ENCODE measurements at places on chromosomes 4 and X.

GRCh38 chr4:54941994-54942552 lies 183.3 kb downstream of the KDR start:
- DNase-seq, result no peak

DNA sequence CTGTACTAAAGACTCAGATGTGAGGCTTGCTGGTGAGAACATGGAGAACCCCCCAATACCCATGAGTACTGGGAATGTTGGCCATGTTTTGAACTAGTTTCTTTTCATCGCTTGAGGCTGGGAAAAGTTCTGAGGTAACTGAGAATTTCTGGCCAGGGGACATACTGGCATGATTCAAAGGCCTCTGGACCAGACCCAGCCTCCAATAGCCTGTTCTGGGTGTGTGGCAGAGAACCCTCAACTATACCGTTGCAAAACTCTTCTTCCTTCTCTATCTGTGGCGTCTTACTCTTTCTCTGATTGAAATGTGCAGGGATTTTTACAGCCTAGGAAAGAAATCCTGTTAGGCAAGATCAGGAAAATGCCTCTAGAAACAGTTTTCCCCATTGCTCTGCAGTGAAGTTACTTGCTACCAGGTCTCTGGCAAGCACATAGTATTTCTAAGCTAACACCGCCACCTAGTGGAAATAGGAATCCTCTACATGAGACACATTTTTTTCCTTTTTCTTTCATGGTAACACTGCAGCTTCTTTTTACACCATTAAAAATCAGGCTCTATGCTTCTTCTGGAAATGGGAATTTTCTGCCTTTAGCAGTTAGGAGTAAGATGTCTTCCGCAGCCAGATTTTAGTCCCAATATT lies 170.7 kb upstream of the ZCCHC13 start:
- peak; percentile 83 for DNase-seq

DNA sequence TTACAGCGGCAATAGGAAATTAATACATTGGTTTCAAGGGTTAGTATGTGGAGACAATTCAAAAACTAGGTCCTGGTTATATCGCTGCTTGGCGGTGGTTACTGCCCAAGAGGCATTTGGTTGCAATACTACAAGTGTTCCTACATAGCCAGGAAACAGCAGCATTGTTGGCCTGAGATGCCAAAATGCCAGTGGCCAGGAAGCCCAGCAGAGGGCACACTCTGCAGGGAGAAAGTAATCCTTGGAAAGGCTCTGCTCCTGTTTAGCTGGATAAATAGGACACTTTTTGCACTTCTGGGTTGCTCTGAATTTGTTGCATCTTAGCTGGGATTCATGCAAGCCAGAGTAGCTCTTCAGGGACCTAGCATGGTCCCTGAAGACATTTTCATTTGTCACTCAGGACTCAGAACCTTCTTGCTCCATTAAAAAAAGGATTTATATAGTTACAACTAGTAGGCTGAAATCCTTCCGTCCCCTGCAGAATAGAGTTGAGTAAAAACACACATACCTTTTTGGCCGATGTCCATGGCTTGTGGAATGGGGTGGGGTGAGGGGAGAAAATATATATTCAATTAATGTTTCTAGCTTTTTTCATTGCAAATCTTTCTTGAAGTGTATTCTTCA lies 8.1 kb upstream of the GPR119 start:
- DNase-seq, result peak; percentile 80

- DNase-seq, result no peak
These were observed 80.0 kb downstream of the NWD2 start for GRCh38 chr4:37324546-37324945.

DNA sequence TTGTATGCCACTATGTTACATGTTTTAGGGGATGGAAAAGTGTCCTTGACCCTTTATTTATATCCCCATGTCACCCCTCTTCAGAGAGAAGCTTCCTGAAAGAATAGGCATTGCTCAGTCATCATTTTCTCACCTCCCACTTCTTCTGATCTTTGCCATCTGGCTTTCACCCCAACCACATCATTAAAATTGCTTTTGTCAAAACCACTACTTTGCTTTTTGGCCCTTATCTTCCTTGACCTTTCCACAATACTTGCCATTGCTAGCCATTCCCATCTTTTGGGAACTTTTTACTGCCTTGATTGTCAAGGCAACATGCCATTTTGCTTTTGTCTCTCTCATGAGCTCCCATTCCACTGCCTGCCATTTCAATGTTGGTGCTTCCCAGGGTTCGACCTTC lies 14.9 kb upstream of the FAM9B start:
- no peak for DNase-seq

DNA sequence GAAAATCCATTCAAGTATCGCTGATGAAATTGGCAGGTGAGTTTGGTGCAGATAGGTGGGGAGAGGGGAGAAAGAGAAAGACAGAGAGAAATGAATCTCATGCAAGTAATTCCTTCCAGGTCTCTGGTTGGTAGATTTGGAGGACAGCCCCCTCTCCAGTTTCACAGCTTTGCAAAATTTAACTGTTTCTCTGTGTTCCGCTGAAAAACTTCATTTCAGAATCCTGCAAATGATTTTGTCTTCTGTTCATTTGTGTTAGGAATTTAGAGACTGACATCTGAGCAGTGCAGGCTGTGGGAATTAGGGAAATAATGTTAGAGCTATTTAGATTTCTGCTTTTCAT lies 328.5 kb downstream of the FBXW7 start:
- DNase-seq, result no peak

GRCh38 chr4:38659346-38659745 lies 4.7 kb upstream of the KLF3 start:
- DNase-seq, result no peak

DNA sequence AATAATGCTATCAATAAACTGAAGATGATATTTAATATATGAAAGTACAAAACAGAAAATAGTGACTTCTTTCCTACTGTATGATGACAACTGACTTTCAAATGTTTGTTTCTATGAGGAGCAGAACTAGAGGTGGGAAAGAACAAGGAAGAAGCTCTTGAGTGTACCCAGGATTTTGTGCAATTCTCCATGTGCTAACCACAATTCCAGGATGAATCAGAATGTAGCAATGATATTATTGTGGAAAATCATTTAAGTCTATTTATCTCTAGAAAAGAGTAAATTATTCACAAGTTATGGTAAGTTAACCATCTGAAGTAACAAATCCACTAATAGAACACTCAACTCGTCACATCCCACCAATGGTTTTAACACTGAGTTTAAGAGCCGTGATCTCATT lies 324.1 kb upstream of the EMCN start:
- peak; percentile 5 for DNase-seq

DNA sequence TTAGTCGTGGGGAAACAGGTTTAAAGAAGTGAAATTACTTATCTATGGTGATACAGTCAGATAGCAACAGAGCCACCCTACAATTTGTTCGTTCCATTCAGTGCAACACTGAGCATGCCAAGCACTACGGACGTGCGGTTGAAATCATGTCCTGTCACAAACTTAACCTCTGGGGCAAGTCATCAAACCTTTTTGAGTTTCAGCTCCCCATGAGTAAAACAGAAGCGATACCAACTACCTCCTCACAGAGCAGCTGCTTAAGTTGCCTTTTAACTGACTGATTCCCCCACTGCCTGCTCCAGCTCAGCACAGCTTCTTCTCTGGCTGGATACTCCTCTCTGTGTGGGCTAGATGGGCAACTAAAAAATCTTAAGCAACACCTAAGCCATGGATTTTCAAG lies 36.0 kb downstream of the LHFPL1 start:
- DNase-seq, result no peak

DNA sequence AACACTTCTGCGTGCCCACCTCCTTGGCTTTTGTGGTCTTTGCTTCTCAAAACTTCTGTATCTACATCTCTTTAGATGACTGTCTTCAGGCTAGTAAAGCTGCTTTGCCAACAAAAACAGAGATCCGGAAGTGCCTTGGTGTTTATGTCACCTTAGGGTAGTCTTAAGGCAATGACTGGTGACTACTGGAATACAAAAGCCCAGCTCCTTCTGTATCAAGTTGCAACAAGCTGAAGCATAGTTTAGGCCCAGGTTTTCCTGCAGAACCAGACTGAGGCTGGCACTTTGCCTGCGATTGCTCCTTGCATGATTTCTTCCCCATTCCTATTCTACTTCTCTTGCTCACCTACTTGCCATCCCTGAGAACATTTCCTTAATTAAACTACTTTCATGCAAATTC lies 333.8 kb downstream of the DMD start:
- DNase-seq, result no peak

DNA sequence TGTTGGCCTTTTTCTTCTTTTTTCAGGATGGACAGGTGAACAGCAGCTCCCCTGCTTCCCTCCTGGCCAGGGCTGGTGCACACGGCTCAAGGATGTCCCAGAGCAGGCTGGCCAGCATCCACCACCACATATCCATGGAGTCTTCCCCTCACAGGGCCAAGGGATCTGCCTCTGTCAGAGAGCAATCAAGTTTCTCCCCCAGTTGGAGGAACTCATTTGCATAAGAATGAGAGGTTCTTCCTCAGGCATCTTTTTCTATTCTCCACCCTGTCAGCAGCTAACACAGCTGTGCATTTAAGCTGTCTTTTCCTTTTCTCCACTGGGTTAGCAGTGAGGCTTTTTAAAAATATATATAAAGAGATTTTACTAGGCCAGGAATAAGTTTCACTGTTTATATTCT lies 143.8 kb downstream of the ANAPC10 start:
- no peak for DNase-seq

GRCh38 chrX:12352922-12353321 lies 214.6 kb downstream of the FRMPD4 start:
- DNase-seq, result no peak

GRCh38 chr4:2045518-2045951 lies 13.6 kb upstream of the NAT8L start:
- DNase-seq, result no peak

DNA sequence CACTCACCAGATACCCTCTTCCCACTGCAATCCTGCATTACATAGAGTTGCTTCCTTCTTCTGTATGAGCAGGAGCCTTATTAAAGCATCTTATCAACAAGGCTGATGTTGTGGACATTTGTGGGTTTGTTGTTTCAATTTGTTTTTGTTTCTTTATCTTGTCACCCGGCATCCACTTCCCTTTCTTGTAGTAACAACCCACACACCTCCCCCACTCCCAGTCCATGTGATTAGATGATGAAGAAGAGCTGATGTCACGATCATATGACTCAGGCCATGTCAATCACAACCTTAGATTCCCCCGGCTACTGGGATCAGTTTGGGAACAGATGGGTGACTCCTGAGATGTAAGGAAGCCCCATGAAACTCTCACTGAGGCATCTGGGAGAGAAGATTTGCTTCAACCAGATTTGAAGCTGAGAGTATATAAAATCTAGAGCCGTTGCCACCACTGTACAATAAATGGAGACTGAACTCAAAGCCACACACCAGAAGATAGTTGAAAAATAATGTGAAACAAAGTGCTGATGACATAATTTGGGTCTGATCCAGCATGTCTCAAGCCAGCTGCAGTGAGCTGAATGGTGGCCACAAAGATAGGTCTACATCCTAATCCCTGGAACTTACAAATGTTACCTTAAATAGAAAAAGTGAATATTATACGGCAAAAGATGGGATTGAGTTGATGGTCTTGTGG lies 34.1 kb upstream of the SRD5A3 start:
- no peak for DNase-seq
